ENCODE measurements at places on chromosomes 16 and 17.

DNA sequence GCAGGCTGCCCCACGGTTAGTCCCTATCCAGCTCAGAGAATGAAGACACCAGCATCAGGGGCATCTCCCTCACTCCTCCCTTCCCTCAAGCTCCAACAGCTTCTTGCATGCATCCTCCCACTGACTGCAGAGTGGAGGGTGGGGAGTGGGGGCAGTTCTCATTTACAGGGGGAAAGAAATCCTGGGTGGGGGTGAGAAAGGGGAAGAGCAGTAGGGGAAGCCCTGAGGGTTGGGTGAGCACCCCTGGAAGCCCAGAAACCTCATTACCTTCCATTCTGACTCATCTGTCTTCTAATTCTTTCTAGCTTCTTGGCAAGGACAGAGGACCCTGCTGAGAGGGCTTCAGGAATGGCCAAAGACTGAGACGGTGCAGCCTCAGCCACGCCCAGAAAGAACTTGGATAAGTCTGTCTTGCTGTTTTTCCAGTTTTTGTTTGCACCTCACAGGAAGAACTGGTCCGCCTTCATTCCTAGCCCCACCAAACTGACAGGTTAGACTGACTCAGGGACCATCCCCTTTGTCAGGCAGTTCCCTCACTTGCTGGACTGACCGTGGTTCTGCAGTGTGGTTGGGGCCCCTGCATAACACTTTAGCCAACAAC lies 52.5 kb upstream of the WSB1 start:
- DNase-seq = no peak

DNA sequence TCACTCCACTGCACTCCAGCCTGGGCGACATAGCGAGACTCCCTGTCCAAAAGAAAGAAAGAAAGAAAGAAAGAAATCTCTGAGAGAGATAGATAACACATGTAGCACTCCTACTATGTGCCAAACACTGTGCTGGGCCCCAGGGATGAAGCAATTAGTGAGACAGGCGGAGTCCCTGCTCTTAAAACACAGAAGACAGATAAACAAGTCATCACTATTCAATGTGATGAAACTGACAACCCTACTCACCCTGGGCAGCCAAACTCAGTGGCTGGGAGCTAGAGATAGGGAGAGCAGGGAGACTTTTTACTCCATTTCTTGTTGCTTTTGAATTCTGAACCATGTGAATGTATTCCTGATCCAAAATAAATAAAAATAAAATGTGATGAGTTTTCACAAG lies 35.2 kb upstream of the GOSR2 start:
- no peak for DNase-seq

DNA sequence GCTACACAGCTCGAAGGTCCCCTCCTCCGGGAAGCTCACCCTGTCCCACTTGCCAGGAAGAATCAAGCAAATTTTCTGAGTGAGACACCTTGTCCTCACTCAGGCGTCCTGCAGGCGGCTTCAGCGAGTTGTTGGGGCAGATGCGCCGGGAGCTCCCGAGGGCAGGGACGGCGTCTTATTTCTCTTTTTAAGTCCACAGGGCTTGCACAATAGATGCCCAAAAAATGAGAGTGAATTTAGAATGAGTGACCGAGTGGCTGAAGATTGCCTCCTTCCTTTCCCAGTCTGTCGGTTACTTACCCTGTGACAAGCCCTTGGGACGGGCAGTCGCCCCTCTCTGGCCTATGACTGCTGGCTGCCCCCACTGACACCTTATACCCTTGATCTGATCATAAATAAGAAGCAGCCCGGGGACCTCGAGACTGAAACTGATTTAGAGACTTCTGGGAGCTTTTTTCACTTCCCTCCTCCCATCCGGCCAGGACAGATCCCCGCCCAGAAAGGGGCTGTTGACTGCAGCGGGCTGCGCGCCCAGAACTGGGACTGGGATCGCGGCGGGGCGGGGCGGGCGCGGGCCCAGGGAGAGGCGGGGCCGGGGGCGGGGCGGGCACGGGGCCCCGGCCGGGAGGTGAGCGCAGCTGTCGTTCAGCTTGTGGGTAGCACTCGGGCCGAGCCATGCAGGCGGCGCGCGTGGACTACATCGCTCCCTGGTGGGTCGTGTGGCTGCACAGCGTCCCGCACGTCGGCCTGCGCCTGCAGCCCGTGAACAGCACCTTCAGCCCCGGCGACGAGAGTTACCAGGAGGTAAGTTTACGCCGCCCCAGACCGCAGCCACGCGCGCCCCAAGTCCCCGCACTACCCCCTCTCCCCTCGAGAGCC lies at the start of gene TTYH2:
Gene TTYH2 (plus strand): TSS at position 659 of the 879 bp plus-strand sequence. CDS start 17 bp downstream, at position 676.
- DNase-seq = peak; percentile 93

DNA sequence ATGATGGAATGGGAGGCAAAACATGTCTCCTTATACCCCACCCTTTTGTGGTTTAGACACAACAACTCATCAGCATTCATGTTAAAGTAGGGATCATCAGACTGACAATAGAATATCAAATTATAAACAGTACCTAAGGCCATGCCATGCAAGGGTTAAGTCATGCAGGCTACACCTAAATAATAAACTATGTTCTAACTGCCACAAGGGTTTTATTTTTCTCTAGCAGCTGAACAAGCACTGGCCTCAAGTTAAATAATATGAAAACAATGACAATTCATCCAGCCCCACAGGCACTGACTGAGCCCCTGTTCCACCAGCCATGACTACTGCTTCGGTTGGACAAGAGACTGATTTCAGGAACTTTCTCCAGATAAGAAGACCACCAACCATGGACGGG lies 164.5 kb upstream of the PIRT start:
- DNase-seq = no peak

Data from MV-4-11 (cell line).